ENCODE measurements at places on chromosomes 3 and 15.

- DNase-seq, result peak; percentile 7
These were observed 199.6 kb downstream of the SLC9A9 start for GRCh38 chr3:143648708-143649107.

DNA sequence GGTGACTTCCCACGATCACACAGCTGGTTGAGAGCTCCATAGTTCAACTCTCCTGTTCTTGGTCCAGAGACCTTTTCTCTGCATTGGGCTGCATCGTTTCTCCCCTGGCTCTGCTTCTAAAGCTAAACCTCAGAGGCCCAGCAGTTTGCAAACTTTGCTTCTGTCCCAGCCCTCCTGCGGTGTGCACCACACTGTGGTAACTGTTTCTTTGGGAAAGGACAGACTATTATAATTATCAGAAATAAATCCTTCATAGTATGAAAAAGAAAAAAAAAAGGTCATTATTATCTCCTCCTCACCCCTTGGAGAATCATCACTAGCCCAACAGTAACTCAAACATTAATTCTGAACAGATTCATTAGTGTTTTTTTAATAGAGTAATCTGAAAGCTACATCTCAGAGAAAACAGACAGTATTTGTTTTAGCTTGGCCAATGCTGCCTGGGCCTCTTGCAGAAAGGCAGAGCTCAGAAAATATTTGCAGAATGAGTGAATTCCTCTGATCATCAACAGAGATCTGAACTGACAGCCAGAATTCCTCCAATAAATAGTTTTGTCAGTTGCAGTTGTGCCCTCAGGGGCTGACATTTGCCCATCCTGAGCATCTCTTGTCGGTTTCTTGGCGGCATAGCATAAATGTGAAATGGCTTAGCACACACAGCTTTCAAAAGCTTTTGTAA lies 52.9 kb downstream of the BFSP2 start:
- DNase-seq, result no peak

DNA sequence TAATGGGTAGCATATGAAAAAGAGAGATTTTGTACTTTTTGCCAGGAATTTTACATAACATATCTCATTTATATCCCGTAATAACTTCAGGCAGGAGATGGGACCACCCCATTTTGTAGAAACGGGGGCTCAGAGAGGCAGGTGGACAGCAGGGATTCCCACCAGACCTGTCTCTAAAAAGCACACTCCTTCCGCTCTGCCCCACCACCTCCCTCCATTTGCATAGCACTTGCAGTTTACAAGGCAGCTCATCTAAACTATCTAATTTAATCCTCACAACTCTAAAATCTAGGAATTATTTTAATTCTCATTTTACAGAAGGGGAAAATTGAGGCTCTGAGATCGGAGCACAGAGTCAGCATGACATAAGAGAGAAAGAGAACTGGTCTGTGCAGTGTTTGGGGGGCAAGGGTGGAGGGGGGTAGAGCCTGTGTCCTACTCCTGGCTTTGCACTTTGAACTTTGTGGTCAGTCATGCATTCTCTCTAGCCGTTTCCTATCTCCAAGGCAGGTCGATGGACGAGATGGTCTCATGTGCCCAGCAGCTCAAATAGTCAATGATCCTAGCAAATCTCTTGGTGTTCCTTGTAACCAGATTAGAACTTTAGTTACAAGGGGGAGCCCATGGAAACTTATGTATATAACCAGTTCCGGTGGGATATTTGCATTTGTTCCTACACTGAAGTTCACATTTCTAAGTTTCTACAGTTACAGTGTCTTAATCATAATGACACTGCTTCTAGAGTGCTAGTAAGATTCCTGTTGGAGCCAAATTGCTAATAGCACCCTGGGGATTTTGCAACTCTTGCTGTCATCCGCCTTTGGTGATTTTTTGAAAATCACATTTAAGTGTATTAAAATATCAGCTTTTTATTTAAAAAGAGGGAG lies 18.6 kb downstream of the CRYGS start:
- no peak for DNase-seq

DNA sequence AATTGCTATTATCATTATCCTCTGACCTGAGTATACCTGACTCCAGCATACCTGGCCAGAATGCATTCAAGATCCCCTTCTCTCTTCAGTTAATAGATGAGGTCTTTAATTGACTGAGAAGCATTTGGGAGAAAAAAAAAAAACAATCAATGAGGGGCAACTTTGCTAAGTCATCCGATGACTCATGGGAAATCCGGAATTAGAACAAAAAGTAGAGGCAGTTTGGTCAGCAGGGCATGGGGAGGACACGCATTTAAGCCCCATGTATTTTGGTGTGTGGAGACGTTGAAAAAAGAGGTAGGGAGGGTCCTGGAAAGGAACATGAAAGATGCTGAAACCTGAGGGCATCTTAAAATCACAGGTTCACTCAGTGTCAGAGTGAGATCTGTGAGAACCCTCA lies 256.2 kb downstream of the RORA start:
- peak; percentile 87 for DNase-seq

- no peak for DNase-seq
These were observed 235.5 kb downstream of the CTNNB1 start for GRCh38 chr3:41434781-41435180.

GRCh38 chr3:126672340-126672739 lies 17.4 kb upstream of the TXNRD3 start:
- no peak for DNase-seq

GRCh38 chr3:11634081-11634635 lies 9.6 kb downstream of the VGLL4 start:
- peak; percentile 74 for DNase-seq

DNA sequence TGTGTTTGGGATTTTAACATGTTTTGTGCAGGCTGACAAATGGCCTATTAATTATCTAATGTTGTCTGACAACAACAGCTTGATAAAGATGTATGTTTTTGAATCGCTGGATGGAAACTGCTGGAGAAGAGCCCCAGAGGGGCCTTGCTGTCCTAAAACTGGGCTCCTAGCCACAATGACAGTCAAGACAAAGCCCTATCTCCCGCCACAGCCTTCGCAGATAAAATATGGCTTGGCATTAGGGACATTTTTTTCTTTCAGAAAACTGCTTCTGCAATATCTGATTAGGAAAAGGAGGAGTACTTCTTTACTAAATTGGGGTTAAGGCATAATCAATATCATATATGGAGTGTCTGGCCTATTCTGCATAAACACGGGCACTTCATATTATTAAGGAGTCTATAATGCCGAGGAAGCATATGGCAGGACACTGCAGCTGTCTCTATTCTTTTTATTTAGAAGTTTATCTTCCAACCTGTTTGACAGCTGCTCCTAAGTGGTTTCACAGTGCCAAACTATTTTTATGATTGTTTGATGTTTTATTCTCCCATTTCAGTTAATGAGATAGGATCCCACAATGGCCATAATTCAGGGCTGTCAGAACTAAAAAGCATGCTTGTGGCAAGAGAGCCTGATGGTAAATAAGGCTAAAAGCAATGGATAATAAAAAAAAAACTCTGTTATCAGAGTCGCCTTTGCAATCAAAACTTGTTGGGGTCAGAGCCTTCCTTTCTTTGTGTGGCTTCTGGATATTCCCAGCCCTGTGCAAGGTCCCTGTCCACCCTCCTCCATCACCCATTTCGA lies 210.1 kb downstream of the MECOM start:
- no peak for DNase-seq

- DNase-seq, result no peak
These were observed 7.5 kb downstream of the IQSEC1 start for GRCh38 chr3:13065727-13066126.

- DNase-seq, result no peak
These were observed 470.5 kb downstream of the EPHA3 start for GRCh38 chr3:89577637-89578530.

- no peak for DNase-seq
These were observed 9.6 kb upstream of the CLDN16 start for GRCh38 chr3:190378240-190378891.

DNA sequence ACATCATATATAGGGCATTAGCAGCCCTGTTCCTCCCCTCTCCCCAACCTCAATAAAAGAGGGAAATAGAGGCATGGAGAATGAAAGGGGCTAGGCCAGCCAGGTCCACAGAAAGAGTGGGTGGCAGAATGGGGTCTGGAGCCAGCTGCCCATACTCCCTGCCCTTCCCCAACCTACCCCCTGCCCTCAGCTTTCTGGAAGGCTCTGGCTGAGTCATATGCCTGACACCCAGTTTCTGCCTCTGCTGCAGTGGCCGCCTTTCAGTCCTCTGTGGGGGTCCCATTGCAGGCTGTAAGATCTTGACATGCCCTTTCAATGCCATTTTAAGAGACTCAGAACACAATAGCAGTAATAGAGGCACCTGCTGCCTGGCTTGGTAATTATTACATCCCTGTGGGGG lies 95.7 kb downstream of the LINGO1 start:
- DNase-seq, result no peak

DNA sequence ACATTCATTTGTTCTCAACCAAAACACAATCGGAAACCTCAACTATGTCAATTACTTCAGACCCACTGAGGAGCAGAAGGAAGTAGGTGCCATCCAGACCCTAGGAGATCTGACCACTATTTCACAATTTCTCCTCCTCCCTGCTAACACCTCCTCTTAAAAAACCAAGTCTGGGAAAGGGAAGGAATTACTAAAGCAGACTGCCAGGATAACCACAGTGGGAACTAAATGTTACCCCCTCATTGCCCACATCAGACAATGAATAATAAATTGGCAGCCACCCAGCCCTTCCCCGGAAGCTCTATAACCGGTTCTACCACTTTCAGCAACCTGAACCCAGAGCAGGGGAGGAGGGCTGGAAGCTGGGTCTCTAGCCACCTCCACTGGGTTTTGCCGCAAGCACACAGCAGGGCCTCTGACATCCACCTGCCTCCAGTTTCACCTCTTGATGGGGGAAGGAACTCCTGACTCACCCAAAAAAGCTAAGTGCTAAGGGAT lies 17.6 kb downstream of the C15orf62 start:
- peak; percentile 61 for DNase-seq

GRCh38 chr15:48416301-48416700 lies 85.1 kb downstream of the DUT start:
- no peak for DNase-seq

Measured in dermis blood vessel endothelial cell (primary cell).